ENCODE measurements at places on chromosomes 2 and 18. TPM values are rescaled to one million over a fixed set of nuclear protein-coding genes. Genes with fewer than 3 reads are reported as not detected.

PDCD1 gene
- 1.4 TPM for total RNA-seq

CROCC2 gene
- total RNA-seq = 17.1 TPM

MC2R gene
- total RNA-seq = not detected

CD207 gene
- total RNA-seq = not detected

SNTG2 gene
- total RNA-seq = 3.5 TPM

DNA sequence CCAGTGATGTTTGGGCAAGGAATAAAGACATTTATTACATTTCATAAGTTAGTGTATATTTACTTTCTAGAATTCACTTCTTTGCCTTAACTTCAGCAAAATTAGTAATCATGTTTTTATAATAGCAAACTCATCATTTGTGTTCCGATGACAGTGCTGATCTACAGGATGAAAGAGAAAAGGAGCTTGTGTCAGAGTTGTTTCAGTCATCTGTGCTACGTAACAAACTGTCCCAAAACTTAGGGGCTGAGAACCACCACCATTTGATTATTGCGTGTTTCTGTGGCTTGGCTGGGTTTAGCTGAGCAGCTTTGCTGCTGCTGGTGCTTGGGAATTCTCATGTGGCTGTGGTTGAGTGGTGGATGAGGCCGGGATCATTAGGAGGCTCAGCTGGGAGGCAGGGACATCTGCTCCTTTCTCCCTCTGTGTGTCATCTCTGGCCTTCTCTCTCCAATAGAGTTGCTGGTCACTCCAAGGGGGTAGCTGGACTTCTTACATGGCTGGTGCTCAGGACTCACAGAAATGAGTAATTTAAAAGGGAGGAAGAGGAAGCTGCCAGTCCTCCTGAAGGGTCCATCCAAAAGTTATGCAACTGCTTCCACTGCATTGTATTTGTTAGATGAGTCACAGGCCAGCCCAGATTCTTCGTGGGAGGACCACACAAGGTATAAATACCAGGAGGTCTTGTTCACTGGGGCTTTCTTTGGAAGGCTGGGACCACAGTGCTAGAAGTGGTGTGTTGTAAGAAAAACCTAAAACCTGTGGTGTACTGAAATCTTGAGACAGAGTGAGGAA lies 43.4 kb upstream of the HAAO start:
- peak overlapping the region; percentile 65 for H3K27ac ChIP-seq
- no peaks in the 10 kb centered on the region for H3K36me3 ChIP-seq
- no peaks in the 10 kb centered on the region for H3K27me3 ChIP-seq
- no peak overlapping the region for H3K4me3 ChIP-seq
- peaks cover 8% of the 10 kb centered on the region for H3K4me1 ChIP-seq

- no peaks in the 10 kb centered on the region for H3K36me3 ChIP-seq
- no peak for DNase-seq
- no peak overlapping the region for H3K4me3 ChIP-seq
- H3K27ac ChIP-seq = no peak overlapping the region
Measured at GRCh38 chr2:231886071-231886681, 40.0 kb downstream of the NPPC start.

DNA sequence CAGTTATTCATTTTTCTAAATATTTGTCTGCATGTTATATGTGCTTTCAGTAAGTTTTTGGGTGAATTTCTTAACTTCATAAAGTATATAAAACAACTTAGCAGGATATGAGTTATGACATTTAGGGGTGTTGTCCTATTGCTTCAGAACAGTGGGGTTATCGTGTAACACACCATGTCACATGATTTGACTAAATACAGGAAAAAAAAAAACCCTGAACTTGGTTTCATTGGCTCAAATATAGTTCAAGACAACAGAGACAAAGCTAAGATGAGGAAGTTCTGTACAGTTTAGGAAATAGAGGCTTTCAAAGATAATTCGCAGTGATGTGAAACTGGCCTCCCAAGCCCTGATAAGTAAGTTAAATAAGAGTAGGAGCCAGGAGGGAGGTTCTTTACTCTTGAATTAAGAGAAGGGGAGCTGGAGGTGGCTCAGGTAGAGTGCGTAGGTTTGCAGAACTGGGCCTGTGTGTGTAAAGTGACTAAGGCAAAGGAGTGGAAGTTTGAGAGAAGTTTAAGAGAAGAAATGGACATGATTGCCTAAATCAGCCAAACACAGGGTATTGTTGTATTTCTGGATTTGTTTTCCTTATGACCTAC lies 53.9 kb downstream of the LIMS1 start:
- peak; percentile 45 for DNase-seq
- no peaks in the 10 kb centered on the region for H3K27me3 ChIP-seq
- peaks cover 60% of the 10 kb centered on the region for H3K4me1 ChIP-seq
- no peaks in the 10 kb centered on the region for H3K36me3 ChIP-seq
- no peak overlapping the region for H3K4me3 ChIP-seq

DNA sequence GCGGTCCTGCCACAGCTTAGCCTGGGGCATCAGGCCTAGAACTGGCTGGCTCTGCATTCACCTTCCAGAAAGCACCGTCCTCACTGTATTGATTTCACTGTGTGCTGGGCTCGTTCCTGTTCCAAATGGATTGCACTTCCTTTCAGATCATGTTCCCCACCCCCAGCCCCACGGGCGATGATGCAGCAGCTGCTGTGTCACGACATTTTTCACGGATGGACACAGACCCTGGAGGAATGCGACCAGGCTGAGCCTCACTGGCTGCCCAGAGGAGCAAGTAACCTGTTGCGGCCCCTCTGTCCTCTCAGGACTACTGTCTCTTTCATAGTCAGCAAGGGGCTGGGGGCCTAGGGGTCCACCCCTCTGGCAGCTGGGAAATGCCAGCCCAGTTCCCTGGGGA lies 50.3 kb downstream of the CAPN13 start:
- H3K4me1 ChIP-seq = no peaks in the 10 kb centered on the region
- H3K27me3 ChIP-seq = no peaks in the 10 kb centered on the region
- H3K4me3 ChIP-seq = no peak overlapping the region
- DNase-seq = no peak

DNA sequence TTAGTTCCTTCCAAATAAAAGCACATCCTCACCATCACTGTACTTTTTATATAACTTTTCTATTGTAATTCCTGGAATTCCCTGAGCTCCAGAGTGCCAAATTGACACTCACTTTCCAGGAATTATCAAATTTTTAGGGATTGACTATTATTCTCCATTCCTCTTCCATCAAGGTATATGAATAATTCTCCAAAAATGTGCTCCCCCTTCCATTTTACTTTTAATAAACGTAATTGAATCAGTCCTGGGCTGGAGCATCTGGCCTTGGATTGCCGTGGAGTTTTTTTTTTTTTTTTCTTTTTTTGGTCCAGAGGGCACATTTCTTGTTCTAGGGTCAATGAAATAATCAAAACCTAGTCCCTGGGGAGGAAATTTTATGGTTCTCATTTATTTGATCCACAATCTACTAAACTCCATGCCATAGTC lies 304.3 kb downstream of the CDCA7 start:
- H3K4me3 ChIP-seq = no peak overlapping the region
- no peaks in the 10 kb centered on the region for H3K4me1 ChIP-seq
- no peaks in the 10 kb centered on the region for H3K27me3 ChIP-seq
- no peak overlapping the region for H3K27ac ChIP-seq

GRCh38 chr2:168684921-168685599 lies 117.4 kb upstream of the NOSTRIN start:
- no peak overlapping the region for H3K27ac ChIP-seq
- DNase-seq = no peak
- H3K36me3 ChIP-seq = no peaks in the 10 kb centered on the region
- H3K4me1 ChIP-seq = no peaks in the 10 kb centered on the region

GRCh38 chr18:26566874-26567555 lies 18.7 kb upstream of the KCTD1 start:
- H3K27me3 ChIP-seq = no peaks in the 10 kb centered on the region
- H3K36me3 ChIP-seq = no peaks in the 10 kb centered on the region
- DNase-seq = no peak
- no peaks in the 10 kb centered on the region for H3K4me1 ChIP-seq
- H3K27ac ChIP-seq = no peak overlapping the region
- no peak overlapping the region for H3K4me3 ChIP-seq

Measured in upper lobe of left lung (tissue), 6 donors.